ENCODE measurements at places on chromosomes 11 and 22. TPM values are rescaled to one million over a fixed set of nuclear protein-coding genes. Genes with fewer than 3 reads are reported as not detected.

DNA sequence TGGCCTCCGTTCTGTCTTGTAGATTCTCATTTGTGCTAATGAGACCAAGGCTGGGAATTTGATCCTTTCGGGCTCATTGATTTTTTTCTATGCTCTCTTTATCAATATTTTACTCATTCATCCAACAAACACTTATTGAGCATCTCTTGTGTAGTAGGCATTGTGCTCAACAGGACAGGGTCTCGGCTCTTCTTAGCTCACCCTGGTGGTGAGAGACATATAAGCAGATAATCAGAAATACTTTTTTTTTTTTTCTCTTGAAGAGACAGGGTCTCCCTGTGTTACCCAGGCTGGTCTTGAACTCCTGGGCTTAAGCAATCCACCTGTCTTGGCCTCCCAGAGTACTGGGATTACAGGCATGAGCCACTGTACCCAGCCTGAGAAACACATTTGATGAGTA lies 48.0 kb upstream of the SLC5A1 start:
- DNase-seq: no peak

DNA sequence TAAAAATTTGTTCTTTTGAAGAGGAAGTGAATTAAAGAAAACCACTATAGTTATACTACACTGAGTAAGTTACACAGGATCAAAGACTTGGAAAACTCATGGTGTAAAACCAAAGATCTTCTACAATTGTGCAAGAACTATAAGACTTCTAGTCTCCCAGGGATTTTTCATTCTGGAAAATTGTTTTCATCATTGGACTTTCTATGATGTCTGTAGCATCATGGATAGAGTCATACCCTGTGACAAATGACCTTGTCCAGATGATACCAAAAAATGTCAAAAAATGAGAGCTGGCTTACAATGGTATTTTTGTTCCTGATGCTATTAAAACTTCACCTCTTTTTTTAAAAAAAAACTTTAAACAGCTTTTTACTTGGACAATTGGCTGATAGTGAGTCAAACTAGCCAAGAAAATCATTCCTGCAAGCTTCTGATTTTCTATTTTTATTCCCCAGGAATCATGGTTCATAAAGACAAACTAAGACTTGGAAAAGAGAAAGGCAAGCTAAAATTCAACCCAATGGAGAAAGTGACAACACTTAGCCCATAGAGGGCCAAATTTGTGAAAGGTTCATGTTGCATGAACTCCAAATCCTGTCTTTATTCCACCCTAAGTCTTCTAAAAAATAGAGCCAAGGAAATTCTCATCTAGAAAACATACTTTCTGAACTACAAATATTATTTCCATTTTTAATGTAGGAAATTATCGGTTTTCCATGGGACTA lies 30.7 kb downstream of the ME3 start:
- no peak for DNase-seq

- no peak for DNase-seq
Measured at GRCh38 chr11:128814856-128815705, 52.0 kb downstream of the KCNJ1 start.

TYR gene
- total RNA-seq: not detected

DNA sequence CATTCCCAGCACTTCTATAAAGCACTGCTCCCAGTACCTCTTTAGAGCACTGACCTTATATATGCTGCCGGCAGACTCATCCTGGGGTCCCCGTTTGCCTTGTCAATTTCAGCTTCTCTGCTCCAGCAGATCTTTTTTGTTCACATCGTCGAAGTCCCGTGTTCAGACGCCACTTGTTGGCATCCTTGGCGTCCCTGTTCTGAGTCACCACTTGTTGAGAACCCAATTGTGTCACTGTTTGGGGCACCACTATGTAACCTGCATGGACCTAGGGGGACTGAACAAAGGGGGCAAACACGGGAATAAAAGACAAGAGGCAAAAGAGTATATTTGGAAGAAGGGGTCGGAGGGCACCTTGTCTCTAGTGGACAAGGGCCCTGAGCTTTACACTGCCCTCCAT lies 25.5 kb downstream of the OR10A6 start:
- DNase-seq: no peak

- DNase-seq: no peak
Measured at GRCh38 chr11:89495951-89496350, 4.8 kb upstream of the NOX4 start.

SHANK3 gene
- total RNA-seq: not detected

- DNase-seq: peak; percentile 5
Measured at GRCh38 chr11:46489656-46490560, 98.3 kb upstream of the CHRM4 start.

- DNase-seq: no peak
Measured at GRCh38 chr11:1064167-1064566, 10.5 kb upstream of the MUC2 start.

DNA sequence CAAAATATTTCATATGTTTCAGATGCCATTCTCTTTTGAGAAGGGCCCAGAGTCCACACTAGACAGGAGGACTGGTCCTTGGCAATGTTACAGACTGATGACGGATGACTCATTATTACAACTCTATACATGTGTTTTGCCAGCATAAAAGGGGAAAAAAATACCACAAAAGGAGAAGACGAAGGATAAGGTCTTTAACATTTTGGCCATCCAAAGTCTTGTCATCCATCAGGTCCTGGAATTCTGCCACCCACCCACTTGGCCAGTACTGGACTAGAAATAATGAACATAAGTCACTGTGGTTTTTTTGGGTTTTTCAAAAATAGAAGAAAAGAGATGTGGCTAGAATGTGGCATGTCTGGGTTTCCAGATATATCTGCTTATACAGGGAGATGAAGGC lies 57.7 kb upstream of the BDNF start:
- DNase-seq: no peak

MEI1 gene
- 52.9 TPM for total RNA-seq

PATE2 gene
- total RNA-seq: not detected

DNA sequence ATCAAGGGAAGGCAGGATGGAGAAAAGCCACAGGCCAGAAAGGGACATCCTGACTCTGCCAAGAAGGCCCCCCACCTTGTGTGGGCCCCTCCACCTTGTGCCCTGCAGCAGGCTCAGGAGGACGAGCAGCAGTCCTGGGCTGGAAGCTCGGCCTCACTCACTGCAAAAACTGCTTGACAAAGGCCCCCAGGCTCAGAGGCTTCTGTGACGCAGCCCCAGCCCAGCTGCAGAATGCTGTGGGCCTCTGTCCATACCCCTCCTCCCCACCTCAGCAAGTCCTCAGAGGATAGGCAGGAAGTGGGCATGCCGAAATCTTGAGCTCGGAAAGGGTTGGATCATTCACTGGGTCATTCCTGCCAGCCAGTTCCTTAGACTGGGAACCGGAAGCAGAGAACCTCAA lies 61.9 kb downstream of the NRXN2 start:
- DNase-seq: no peak

DNA sequence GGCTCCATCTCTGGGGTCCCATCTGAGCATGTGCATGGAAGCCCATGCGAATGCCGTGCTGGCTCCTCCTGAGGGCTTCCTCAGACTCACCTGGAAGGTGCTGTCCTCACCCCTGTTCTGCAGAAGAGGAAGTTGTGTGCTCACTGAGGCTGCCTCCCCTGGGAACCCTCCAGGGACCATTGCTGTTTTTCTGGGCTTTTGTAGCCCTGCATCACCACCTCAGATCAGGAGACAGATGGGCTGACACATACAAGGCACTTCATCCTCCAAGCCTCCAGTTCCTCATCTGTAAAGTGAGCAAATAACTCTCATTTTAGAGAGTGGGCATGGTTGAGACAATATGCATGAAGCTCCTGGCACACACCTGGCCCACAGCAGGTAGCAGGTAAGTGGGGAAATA lies 12.1 kb upstream of the LRRC32 start:
- DNase-seq: no peak
